ENCODE measurements at places on chromosomes 7 and 10. TPM values are rescaled to one million over a fixed set of nuclear protein-coding genes. Genes with fewer than 3 reads are reported as not detected.

Gene GIMAP8
- 7.5 TPM for total RNA-seq

Gene ZNF518A
- total RNA-seq = 74.9 TPM

Gene FFAR4
- not detected for total RNA-seq

Gene SFTPD
- total RNA-seq = 1.1 TPM

Gene ZEB1
- total RNA-seq = 168 TPM

Gene GOLGA7B
- total RNA-seq = 2.2 TPM

Gene RAPGEF5
- total RNA-seq = 90.2 TPM

Gene MMP21
- 1.2 TPM for total RNA-seq

Gene FAM25A
- not detected for total RNA-seq

Gene RNF32
- 10.7 TPM for total RNA-seq

Gene ASB15
- not detected for total RNA-seq

Gene ANKRD7
- total RNA-seq = 4.4 TPM

Gene PIP
- total RNA-seq = not detected

Gene SPDYE11
- total RNA-seq = not detected

Gene ENTPD1
- total RNA-seq = 27.6 TPM

Gene MCMBP
- 62.0 TPM for total RNA-seq

Gene EBF3
- 28.6 TPM for total RNA-seq

Gene SNCG
- 33.3 TPM for total RNA-seq

Measured in camera-type eye (tissue), 1 donor.